ENCODE measurements at places on chromosomes 1 and 21.

GRCh38 chr1:88877382-88877825 is 14.0 kb downstream of the GTF2B start:
- no peak for DNase-seq

GRCh38 chr1:165600793-165601192 is 30.2 kb upstream of the MGST3 start:
- no peak for DNase-seq

- no peak for DNase-seq
Measured at GRCh38 chr1:31662463-31662862, 17.8 kb upstream of the PEF1 start.

DNA sequence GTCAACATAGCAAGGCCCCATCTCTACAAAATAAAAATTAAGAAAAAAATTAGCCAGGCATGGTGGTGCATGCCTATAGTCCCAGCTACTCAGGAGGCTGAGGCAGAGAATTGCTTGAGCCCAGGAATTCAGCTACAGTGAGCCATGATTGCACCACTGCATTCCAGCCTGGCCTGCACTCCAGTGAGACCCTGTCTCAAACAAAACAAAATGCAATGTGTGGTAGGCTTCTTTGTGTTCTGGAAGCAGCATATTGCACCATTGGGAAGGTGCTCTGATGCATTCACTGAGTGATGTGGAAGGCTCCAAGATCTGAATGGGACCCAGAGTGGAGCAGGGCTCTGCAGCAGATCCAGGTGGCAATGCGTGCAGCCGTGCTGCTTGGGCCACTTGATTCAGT is 99.6 kb upstream of the COG2 start:
- DNase-seq = no peak

DNA sequence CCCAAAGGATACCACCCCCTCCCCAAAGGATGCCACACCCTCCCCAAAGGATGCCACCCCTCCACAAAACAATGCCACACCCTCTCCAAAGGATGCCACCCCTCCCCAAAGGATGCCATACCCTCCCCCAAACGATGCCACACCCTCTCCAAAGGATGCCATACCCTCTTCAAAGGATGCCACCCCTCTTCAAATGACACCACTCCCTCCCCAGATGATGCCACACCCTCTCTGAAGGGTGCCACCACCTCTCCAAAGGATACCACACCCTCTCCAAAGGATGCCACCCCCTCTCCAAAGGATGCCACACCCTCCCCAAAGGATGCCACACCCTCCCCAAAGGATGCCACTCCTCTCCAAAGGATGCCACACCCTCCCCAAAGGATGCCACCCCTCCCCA is 21.6 kb upstream of the TRIM17 start:
- no peak for DNase-seq

DNA sequence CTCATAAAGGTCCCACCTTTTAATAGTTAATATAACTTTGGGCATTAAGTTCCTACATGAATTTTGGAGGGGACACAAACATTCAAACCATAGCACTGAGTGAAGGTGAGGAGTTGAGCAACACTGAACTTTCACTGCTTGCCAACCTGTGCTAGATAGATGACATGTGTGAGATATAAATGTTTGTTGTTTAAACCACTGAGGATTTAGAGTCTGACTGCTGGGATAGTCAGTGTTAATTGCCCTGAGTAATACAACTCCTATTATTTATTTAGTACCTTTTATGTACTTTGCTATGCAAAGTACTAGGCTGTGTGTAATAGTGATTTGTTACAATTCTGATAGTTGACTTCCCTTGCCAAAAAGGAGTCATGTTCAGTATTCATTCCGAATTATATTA is 32.4 kb upstream of the SLC16A1 start:
- no peak for DNase-seq

DNA sequence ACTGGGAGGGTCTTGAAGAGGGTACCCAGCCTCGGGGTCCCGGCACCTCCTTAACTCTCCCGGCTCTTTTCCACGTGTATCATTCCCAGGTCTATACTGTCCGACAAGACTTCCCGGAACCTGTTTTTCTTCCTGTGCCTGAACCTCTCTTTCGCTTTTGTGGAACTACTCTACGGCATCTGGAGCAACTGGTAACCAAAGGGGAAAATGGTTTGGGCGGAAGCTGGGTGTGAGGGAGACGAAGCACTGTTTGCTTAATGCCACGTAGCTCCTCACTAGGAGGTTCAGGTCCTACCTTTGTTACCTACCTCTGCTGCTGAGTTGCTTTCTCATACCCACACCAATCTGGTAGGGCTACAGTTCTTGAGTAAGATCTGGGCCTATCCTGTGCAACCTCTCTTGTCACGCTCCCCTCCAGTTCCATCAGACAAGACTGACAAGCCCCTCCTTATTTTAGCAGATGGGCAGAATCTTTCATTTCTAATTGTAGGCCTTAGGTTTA is 642 bp downstream of the SLC30A7 start:
- DNase-seq = peak; percentile 20

- DNase-seq = peak; percentile 75
Measured at GRCh38 chr1:47650205-47650604, 212.4 kb downstream of the FOXD2 start.

DNA sequence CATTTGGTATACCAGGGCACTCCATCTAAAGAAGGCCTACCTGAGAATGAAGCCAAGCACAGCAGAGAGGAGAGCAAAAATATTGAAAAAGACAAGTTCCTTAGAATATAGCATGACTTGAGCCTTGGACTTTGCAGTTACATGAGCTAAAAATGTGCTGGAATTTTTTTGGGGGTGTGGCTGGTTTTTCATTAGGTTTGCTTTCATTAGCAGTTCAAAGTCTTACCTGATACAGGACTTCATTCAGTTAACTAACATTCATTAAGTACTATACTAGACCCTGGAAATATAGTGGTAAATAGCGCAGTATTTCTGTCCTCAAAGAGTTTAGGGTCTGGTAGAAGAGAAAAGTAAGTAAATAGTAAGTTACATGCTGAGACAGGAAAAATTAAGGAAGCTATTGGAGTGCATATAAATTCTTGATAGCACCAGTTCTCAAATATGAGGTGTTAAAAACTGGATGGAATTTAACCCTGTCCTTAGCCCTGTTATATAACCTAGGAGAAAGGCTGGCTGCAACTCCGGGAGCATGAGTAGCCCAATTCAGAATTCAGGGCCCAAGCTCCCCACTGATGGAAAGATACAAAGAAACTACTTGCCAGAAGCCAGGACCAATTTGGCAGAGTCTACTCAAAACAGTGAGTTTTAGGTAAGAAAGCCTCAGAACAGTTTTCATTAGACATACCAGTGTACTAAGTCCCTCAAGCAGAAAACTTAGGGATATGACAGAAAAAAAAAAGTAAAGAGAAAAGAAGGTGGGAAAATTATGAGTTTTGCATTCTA is 3.1 kb upstream of the DOCK7 start:
- no peak for DNase-seq

- DNase-seq = peak; percentile 78
Measured at GRCh38 chr1:91697861-91698260, 188.1 kb downstream of the TGFBR3 start.

- DNase-seq = no peak
Measured at GRCh38 chr1:224670506-224670905, 54.4 kb downstream of the CNIH3 start.

- no peak for DNase-seq
Measured at GRCh38 chr1:109994654-109995053, 10.1 kb downstream of the AHCYL1 start.

GRCh38 chr1:170586321-170587252 is 54.6 kb downstream of the GORAB start:
- no peak for DNase-seq

DNA sequence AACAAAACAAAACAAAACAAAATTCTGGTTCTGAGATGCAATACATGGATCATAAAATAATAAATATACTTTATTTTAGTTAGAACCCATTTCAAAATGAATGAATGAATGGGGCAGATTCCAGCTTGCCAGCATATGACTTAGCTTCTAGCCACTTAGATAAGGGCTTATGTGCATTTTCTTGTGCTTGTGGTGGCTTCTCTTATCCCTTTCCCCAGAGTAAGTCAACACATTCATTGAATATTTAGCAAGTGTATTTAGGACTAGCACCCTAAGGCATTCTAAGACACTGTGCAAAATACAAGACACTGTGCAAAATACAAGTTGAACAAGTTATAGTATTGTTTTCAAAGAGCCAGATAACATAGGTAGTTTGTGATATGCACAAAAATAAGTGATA is 4.7 kb downstream of the ADIPOR1 start:
- DNase-seq = no peak

DNA sequence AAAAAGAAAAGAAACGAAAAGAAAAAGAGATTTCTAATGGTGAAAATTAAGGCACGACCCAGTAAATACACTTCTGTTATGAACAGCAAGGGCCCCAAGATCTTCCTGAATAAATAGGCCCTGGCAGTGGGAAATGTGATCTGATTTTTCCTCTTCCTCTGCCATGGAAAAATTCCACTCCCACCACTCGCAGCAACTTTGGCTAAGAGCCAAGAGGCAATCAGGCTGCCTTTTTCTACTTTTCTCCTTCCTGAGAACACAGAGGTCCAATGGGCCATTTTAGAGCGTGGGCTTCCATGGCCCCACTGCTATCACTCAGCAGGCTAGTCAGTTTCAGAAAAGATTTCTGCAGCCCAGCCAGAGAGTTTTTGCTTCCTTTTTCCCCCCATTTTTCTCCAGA is 33.7 kb upstream of the AK4 start:
- no peak for DNase-seq

GRCh38 chr1:92315766-92316599 is 17.1 kb downstream of the RPAP2 start:
- no peak for DNase-seq

DNA sequence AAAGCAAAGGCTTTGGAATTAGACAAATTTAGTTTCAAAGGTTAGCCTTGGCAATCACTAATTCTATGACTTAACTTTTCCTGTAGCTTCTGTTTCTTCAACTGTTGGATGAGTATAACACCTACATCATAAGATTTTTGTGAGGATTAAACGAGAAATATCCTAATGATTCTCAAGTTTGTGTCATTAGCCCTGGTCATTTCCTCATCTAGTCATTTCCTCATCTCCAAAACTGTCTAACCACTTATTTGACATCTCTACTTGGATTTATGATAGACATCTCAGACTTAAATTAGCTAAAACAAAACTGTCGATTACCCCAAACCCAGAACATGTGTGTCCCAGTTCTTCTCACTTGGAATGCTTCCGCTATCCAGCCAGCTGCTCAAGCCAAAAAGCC is 80.2 kb upstream of the CHODL start:
- no peak for DNase-seq

- no peak for DNase-seq
Measured at GRCh38 chr1:184513421-184513820, 126.6 kb downstream of the C1orf21 start.

DNA sequence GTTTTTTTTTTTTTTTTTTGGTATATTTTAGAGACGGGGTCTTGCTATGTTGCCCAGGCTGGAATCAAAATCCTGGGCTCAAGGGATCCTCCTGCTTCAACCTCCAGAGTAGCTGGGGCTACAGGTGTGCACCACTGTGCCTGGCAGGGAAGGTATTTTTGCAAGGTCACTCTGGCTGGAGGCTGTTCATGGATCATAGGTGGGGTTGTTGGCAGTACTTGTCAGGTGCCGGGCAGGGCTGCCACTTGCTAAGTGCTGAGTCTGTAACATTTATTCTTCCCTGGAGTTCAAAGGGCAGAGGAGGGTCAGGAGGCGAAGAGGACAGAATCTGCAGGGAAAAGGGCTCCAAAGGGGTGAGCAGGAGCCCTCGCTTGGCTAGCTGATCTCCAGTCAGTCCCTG is 24.1 kb downstream of the A3GALT2 start:
- no peak for DNase-seq

DNA sequence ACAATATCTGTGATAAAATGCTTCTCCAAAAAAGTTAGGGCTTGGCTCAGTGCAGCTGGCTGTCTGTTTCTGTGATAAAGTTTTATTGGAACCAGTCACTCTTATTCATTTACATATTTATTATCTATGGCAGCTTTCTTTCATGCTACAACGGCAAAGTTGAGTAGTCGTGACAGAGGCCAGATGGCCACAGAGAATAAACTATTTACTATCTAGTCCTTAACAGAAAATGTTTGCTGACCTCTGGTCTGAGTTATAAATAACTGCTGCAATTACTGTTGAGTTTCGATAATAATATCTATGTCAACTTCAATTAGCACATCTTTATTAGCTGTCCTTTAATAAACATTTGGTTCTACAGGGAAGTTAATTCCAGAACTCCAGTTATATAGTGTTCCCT is 180.2 kb upstream of the RUNX1 start:
- no peak for DNase-seq

- no peak for DNase-seq
Measured at GRCh38 chr1:1989789-1990188, 13.8 kb downstream of the CFAP74 start.

DNA sequence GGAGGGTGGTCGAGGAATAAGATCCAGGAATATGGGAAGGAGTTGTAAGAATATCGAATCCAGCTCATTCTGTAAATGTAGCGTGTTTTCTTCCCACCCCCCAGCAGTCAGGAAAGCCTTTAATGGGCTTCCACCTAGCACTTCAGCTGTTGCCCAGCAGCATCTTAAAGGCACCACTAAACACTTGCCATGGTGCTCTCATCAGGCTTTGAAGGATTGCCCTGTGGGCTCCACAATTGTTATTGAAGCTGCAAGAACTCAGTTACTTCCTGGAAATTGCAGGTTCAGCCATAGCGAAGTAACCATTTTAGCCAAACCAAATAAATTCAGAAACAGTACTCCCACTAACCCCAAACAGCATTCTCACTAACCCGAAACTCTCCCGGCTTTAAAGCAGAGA is 511.2 kb downstream of the PLPP3 start:
- DNase-seq = no peak

- no peak for DNase-seq
Measured at GRCh38 chr1:208962867-208963266, 620.6 kb upstream of the CAMK1G start.

GRCh38 chr1:178224358-178224757 is 130.5 kb downstream of the RASAL2 start:
- no peak for DNase-seq

DNA sequence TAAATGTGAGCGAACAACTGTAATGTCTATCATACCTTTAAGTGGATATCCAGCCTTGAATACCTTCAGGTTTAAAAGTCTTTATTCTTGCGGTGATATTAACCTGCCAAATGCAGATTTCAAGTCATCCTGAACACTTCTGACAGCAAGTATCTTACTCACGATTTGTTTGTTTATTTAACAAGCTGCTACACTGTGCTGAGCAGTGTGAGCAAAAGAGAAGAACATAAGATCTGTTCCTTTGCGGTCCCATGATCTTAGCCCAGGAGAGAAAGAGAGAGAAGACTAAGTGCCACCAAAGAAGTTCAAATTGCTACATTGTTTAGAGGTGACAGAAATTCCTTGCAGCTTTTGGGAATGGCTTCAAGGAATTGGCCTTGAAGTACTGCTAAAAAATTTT is 9.5 kb upstream of the IL24 start:
- DNase-seq = no peak

- DNase-seq = no peak
Measured at GRCh38 chr1:205805082-205805711, 7.8 kb downstream of the SLC41A1 start.

- no peak for DNase-seq
Measured at GRCh38 chr1:237570530-237570929, 320.2 kb downstream of the ZP4 start.

- DNase-seq = peak; percentile 35
Measured at GRCh38 chr1:56452027-56453011, 127.0 kb downstream of the PLPP3 start.
